ENCODE measurements at places on chromosomes 16 and 17.

DNA sequence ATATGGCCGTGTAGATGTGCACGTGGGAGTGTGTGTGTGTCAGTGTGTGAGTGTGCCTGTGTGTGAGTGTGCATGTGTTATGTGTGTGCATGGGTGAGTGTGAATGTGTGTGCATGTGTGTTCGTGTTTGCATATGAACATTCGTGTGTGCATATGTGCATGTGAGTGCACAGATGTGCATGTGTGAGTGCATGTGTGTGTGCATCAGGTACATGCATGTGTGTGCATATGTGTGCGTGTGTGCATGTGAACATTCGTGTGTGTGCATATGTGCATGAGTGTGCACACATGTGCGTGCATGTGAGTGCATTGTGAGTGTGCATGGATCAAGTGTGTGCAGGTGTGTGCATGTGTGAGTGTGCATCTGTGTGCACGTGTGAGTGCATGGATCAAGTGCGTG lies 2.5 kb upstream of the TPSAB1 start:
- DNase-seq = no peak

DNA sequence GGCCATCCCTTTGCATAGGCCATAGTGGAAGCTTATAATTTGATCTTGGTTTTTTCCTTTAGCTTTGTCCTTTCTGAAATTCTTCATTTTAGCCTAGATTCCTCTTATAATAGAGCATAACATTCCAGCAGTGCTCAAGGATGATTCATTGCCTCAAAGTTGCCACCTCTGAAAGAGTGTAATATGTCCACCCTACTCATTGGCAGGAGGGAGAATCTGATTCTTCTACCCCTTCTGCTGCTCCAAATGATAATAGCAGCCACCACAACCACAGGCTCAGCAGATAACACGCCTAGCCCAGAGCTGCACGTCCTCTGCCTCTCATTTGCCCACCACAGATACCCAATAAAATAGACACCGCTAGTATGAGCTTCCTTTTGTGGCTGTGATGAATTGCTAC lies 337.4 kb upstream of the HSBP1 start:
- DNase-seq = no peak

DNA sequence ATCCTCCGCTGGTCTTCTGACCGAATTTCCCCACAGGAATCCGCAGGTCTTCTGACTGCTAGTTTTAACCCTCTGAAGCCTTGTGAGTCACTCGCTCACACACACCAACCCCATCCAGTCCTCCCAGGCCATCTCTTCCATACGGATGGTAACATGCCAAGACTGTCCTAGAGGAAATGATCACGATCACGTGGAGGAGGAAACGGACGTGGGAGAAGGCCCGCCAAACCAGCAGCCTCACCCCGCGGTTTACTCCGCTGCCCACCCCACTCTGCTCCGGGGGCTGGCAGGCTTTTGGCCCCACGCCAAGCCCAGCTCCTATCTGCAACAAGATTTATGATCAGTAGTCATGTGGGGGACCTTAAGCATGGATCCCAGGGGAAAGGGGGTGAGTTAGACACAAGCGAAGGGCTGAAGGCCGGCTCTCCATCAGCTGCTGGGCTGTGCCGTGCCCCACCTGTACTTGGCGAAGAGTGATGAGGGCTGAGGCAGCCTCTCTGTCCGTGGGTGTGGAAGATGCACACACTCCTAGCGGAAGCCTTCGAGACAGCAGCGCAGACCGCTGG lies 1.5 kb upstream of the FAAP100 start:
- DNase-seq = peak; percentile 49

GRCh38 chr16:66774981-66775380 lies 23.6 kb upstream of the DYNC1LI2 start:
- no peak for DNase-seq

DNA sequence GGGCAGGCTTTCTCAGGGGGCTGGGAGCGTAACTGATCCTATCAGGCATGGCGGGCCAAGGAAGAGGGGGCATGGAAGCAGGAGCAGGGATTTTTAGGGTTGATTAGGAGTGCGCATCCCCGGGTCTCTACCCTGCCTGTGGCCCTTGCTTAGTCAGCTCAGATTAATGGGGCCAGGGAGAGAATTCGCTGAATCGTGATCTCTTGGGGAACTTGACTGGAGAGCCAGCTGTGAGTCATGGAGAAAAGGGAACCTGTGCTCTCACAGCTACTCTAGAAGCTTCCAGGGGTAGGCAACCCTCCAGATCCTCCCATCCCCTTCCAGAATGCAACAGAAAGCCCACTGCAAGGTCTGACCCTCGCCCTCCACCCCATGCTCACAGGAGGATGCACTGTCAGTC lies 3.6 kb downstream of the FOXN1 start:
- DNase-seq = no peak

- DNase-seq = no peak
Measured at GRCh38 chr17:34242587-34243363, 12.3 kb upstream of the CCL2 start.

- DNase-seq = no peak
Measured at GRCh38 chr16:84040226-84040822, 2.3 kb downstream of the SLC38A8 start.

DNA sequence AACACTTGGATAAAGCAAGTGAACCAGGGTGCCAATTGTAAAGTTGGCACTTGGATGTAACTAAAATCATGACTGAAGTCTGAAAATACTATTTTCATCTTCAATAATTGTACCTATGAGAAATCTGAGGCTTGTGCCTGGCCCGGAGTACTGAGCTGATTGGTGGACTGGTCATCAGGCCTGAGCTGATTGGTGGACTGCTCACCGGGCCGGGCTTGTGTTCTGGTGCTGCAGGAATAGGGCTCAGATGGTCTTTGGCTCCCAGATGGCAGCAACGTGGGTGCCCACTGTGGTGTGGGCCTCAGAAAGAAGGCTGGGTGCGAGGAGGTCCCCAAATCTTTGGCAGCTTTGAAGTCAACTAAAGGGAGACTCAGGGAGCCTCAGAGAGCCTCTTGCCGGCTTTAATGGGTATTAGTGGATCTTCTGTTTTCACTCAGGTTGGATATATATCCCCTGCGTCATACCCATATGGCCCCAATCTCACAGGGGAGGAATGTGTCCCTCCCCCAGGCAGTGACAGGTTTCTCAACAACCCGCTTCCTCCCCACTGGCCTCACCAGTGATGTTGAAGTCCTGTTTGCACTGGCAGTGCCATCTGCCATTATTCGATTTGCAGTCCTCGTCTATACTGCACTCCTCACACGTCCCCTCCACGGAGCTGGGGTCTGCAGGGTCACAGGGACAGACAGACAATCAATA lies 4.7 kb downstream of the UMOD start:
- DNase-seq = no peak

DNA sequence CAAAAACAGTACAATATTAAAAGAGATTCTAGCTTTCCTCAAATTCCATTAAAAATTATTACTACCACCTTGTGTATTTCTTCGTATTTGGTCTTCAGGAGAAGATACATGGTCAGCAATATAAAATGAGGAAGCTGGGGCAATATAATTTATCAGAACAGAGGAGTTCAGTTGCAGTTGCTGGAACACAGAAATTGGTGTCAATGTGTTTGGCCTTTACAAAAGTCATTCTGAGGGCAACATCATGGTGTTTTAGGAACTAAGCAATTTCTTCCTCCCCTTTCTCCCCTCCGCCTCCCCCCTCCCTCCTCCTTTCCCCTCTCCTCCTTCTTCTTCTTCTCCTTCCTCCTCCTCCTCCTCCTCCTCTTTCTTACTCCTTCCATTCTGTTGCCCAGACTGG lies 102.1 kb downstream of the YPEL2 start:
- no peak for DNase-seq

GRCh38 chr16:86075488-86075785 lies 176.5 kb downstream of the IRF8 start:
- no peak for DNase-seq

DNA sequence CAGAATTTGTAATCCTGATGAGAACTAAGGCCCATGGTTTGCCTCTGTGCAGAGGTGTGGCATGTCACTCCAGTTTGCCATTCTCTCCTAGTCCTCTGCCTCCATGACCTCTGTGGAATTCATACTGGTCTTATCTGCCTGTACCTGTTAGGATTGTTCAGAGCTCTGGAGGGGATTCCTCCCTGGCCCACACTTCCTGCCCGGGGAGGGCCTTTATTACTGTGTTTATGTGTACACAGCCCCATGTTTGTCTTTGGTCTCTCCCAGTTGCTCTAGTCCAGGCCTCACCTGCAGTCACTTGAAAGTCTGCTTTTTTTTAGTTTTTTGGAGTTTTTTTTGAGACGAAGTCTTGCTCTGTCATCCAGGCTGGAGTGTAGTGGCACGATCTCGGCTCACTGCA lies 36.4 kb downstream of the RHBDL3 start:
- no peak for DNase-seq

- DNase-seq = no peak
Measured at GRCh38 chr16:12021578-12022253, 45.2 kb downstream of the SNX29 start.

DNA sequence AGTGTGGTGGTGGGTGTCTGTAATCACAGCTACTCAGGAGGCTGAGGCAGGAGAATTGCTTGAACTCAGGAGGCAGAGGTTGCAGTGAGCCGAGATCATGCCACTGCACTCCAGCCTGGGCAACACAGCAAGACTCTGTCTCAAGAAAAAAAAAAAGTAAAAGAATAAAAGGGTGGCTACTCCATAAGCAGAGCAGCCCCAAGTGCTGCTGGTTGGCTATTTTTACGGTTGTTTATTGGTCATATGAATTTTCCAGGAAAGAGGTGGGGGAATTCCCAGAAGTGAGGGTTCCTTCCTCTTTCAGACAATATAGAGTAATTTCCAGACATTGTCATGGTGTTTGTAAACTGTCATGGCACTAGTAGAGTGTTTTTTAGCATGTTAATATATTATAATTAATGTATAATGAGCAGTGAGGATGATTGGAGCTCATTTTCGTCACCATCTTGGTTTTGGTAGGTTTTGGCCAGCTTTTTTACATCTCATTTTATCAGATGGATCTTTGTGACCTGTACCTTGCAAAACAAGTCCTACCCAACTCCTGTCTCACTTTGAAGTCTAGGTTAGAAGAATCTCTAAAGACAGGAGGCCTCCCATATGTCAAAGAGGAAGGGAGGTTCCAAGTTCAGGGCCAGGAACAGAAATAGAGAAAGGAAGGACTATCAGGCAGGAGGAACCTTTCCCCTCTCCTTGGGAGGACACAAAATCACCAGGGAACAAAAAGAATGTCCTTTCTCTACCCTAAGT lies 39.1 kb downstream of the HOXB1 start:
- no peak for DNase-seq

DNA sequence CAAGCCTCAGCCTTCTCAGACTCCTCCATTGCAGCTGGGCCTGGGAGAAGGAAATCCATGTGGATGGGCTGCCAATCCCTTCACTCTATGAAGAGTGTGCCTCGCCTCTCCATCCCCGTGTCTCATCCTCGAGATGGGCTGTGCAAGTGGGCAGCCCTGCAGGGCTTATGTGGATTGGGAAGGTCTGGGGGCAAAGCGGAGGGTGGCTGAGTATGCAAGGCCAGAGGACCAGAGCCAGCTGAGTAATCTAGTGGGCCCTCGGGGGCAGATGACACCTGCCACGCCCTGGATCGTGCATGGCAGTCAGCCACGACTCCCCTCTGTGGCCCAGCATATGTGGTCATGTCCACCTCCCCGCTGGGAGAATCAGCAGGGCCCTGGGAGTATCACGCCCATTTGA lies 78.9 kb downstream of the IRX5 start:
- DNase-seq = no peak

DNA sequence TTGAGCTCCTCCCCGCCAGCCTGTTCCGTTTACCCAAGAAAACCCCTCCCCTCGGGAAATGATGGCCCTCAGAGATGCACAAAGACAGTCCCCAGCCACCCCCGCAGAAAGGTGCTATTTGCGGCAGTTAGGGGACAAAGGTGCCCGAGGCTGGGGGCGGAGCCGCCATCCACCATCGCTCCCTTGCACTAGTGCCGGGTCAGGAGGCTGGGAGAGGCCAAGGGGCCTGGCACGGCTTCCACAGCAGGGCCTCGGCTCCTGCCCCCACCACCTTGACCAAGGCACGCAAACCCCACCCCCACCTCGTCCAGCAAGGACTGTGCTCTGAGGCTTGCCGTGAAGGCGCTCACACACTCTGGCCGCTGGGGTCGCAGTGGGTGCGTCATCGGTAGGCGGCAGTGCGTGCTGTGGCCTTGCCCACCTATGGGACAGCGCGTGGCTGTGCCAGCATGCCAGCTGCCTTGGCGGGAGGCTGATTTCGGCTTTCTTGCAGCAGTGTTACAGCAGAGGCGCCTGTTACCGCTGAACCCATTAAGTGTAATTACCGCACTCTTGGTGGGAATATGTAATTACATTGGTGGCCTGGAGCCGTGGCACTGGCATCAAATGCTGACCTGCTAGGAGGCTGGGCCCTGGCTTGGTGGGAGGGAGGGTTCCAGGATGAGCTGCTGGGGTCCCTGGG lies 31.8 kb downstream of the TPSG1 start:
- peak; percentile 66 for DNase-seq

DNA sequence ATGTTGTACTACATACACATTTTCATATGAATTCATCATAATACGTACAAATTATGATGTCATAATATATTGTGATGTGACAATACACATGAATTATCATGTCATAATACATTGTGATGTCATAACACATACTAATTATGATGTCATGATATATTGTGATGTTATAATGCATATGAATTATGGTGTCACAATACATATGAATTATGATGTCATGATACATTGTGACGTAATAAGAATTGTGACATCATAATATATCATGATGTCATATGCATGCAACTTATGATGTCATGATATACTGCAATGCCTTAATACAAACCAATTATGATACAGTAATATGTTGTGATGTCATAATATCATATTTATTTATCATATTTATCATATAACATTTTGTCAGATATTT lies 2074.3 kb downstream of the TP53TG3F start:
- DNase-seq = no peak

- DNase-seq = no peak
Measured at GRCh38 chr16:73051961-73052360, 4.0 kb upstream of the ZFHX3 start.

DNA sequence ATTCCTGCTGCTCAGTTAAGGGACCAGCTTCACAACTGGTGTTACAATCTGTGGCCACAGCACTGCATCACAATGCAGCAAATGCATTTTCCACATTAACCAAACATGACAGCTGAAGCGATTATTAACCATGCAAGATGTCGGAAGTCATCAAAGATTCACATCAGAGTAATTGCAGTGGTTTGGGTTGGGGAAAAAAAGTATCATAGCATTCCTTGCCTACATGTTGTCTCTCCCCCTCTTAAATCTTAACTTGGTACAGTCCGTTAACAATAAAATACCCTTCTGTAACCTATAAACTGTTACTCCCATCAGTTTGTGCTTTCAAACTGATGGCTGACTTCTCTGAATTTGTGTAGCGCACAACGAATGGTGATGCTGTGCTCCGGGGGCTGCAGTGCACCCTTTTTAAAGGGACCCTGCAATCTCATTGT lies 51.6 kb downstream of the NUP93 start:
- DNase-seq = no peak
